ENCODE measurements at places on chromosomes 1 and 21. TPM values are rescaled to one million over a fixed set of nuclear protein-coding genes. Genes with fewer than 3 reads are reported as not detected.

DNA sequence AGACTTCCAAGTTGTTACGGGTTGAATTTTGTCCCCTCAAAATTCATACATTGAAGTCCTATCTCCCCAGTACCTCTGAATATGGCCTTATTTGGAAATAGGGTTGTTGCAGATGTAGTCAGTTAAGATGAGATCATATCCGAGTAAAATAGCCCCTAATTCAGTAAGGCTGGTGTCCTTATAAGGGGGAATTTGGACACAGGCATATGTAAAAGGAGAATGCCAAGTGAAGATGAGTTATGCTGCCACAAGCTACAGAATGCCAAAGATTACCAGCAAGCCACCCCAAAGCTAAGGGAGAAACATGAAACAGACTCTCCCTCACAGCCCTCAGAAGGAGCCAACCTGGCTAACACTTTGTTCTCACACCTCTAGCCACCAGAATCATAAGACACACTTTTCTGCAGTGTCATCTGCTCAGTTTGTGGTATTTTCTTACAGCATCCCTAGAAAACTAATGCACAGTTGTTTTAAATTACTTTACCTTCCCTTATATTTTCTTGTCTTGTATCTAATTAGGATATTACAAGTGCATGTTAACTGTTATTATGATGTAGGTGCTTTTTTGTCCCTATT is 43.3 kb upstream of the PRDX6 start:
- no peak for DNase-seq

ILDR2 gene
- not detected for total RNA-seq

GRCh38 chr1:185733818-185734735 is at the start of gene HMCN1:
HMCN1 (plus strand) TSS chr1:185734391; CDS start chr1:185734780, 389 bp downstream.
- peak; percentile 59 for DNase-seq

DNA sequence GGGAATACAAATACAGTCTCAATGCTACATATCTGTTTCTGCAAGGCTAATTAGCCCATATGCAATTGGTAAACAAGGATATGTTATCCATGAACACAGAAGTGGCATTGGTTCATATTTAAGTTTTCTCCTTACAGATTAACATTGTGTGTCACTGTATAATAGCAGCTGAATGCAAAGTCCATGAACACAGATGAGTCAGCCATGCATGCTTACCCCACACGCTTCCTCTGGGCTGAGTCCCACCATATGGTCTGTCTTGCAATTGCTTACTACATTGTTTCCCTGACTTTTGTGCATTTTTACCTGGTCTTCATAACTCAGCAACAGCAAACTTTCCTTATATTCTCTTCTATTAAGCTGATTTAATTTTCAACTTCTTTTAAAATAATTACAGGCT is 41.5 kb upstream of the TSNAX start:
- DNase-seq = no peak

GRCh38 chr1:72037745-72038343 is 244.5 kb downstream of the NEGR1 start:
- no peak for DNase-seq

GRCh38 chr1:62840555-62840954 is 56.6 kb downstream of the ATG4C start:
- DNase-seq = no peak

GRCh38 chr21:23811805-23812204 is 1795.5 kb downstream of the MRPL39 start:
- DNase-seq = no peak

OR2AK2 gene
- total RNA-seq = 0.44 TPM

TMEM54 gene
- 94.8 TPM for total RNA-seq

NIBAN1 gene
- 11.7 TPM for total RNA-seq

CSRP1 gene
- total RNA-seq = 186 TPM

BLACAT1 gene
- total RNA-seq = 0.66 TPM

KRTAP21-2 gene
- not detected for total RNA-seq

DNA sequence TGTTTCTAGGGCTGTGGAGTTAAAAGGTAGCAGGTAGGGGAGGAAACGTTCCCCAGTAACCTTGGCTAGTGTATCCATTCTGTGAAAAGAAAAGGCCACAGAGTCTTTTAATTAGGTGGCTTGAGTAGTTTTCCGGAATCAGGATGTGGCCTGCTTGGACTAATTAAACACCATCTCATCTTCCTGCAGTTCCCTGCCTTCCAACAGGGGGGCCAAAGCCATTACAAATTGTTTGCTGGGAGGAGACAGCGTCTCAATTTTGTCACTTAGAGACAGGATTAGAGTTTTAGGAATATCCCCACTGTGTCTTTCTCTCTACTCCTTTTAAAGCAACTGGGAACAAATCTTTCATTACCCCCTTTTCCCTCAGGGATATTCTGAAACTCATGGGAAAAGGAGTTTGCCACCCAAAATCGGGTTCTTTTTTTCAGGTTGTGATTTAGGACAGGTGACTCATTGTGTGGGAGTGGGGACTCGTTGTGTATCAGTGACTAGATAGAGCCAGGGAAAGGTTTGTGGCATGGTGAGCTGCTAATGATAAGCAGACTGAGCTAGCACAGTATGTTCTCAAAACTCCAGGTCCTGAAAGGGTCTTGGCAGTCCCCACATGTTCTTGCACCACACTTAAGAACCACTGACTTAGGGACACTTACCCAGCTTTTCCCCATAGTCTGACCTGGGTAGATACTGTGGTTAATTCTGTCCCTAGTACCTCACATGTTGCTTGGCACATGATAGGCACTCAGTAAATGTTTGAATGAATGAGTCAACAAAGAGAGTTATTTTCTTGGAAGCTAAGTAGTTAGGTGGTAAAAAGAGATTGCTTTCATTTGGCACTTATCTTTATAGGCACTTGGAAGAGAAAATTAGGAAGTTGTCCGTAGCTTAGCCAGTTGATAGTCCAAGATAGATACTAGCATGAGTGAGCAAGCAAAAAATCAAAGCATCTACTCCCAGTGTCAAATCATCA is 22.5 kb downstream of the INTS3 start:
- DNase-seq = no peak

DNA sequence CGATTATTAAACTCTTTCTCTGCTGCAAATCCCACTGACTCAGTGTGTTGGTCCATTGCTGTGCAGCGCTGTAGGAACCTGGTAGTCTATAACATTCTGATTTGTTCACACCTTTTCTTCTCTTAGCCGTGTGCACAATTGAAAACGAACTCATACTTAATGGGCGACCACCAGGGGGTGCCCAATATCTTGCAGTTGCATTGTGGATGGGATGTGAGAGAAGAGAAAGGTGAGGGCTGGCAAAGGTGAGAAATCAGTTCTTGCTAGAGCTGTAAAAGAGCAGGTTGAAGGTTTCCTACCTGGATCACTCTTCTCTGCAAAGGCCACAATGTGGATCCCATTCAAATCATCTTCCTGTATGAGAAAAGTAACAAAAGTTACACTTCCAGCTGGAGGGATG is 51.0 kb downstream of the CASQ2 start:
- no peak for DNase-seq

- no peak for DNase-seq
These were observed 118.5 kb downstream of the DMRTB1 start for GRCh38 chr1:53577761-53578100.

RAB25 gene
- not detected for total RNA-seq

DNA sequence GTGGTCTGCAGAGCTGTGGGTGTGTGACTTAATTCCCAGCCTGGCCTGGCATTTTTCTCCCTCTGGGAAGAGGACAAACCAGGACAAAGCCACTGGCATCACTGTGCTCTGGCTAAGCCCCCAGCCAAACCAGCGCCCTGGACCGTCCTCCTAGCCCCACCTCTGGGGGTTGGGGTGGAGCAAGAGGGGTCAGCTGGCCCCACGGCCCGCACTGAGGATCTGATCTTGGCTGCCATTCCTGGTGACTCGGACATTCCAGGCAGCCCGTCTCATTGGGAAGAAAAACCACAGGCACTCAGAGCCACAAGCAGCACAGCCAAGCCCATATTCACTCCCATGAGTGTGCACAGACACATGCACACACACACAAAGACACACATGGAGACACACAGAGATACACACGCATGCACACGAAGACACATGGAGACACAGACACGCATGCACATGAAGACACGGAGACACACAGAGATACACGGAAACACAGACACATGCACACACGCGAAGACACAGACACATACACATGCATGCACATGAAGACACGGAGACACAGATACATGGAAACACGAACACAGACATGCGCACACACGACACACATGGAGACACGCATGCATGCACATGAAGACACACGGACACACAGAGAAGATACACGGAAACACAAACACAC is 2.3 kb upstream of the MXRA8 start:
- peak; percentile 83 for DNase-seq

DNA sequence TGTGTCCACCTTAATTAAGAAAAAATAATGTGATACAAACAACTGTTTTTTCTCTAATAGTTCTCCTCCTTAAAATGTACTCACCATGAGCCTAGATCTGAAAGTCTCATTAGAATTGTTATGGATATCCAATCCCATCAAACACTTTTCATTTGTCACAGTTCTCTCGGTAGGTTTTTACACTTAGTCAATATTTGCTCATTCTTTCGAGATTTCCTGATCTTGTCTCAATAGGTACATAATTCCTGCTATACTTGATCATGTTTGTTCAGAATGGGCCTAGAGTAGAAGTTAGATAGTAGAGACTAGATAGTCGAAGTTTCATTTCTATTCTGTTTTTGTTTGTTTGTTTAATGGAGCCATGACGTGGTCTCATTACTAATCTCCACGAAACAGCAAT is 2005.7 kb downstream of the NCAM2 start:
- no peak for DNase-seq

RHD gene
- total RNA-seq = not detected

PLPPR4 gene
- 0.80 TPM for total RNA-seq

GRCh38 chr1:243475966-243476365 is 220.1 kb downstream of the SDCCAG8 start:
- no peak for DNase-seq

EFNA1 gene
- total RNA-seq = 120 TPM

- no peak for DNase-seq
These were observed 27.5 kb downstream of the KCND3 start for GRCh38 chr1:111961773-111962565.

ACKR1 gene
- total RNA-seq = 81.9 TPM

DNA sequence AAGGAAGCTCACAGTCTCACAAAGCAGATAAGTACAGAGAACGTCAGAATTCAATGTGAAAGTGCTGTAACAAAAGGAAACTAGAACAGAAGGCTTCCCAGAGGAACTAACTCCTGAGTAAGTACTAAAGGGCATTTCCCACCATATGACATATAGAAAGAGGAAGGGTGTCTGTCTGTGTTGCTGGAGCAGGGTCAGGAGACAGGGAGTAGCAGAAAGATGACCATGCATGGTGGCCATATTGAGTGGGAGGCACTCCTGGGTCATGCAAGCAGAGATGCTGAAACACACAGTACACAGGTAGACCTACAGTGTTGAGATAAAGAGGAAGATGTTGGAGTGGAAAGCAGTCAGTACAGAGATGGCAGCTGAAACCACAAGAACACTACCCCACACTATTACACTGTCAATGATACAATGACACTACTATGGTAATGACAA is 47.3 kb downstream of the SLC25A24 start:
- no peak for DNase-seq

DNA sequence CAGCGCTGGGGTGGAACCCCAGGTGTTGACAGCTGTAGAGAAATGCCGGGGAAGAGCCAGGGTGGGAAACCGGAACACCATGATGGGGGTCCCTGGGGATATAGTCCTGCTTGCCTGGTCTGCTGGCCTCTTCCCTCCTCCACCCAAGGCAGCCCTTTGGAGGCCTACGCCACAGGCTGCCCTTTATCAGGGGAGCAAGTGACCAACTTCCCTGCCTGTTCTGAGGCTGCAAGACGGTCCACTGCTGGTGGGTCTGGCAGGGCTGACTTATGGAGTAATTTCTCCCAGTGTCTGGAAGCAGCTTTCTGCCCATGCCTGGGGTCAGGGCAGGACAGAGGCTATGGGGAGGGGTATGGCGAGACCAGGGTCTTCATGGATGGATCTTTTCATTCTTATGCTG is 50.8 kb upstream of the EDN2 start:
- DNase-seq = peak; percentile 28

DNA sequence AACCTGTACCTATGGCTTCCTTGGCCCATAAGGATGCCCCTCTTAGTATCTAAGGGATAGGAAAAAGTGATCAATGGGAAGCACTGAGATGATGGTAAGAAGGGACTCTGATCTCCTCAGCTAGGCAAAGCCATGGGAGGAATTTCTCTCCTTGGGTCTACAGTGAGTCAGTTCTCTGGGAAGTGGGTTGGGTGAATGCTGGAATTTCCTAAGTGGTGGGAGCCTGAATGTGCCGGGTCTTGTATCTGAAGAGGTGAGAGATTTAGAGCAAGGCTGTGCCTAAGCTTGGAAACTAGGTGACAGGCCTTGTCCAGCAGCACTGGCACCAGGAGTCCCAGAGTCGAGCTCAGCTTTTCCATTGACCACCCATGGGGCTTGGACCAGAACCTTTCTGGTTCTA is 96.3 kb upstream of the SLC2A1 start:
- DNase-seq = no peak

TTC39A gene
- total RNA-seq = 111 TPM

AIM2 gene
- 0.32 TPM for total RNA-seq

DNA sequence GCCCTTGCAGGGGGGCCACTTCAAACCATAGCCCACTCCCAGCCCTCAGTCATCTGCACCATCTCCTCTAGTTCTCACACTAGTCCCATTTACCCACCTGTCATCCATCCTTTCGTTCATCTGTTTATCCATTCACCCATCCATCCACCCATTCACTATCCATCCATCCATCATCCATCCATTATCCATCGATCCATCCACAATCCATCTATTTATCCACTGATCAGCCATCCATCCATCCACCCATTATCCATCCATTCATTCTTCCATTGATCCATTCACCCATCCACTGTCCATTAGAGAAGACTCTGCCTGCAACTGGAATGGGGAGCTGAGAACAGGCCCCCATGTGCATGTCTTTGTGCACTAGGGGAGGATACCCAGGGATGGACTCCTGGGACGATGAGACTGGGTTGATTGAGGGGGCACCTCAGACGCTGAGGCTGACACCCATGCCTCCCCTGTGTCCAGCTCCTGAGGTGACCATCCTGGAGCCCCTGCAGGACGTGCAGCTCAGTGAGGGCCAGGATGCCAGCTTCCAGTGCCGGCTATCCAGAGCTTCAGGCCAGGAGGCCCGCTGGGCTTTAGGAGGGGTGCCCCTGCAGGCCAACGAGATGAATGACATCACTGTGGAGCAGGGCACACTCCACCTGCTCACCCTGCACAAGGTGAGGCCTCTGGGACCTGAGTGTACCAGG is 97.9 kb downstream of the TRIM11 start:
- no peak for DNase-seq

- DNase-seq = no peak
These were observed 16.1 kb downstream of the FASLG start for GRCh38 chr1:172674831-172675613.

DNA sequence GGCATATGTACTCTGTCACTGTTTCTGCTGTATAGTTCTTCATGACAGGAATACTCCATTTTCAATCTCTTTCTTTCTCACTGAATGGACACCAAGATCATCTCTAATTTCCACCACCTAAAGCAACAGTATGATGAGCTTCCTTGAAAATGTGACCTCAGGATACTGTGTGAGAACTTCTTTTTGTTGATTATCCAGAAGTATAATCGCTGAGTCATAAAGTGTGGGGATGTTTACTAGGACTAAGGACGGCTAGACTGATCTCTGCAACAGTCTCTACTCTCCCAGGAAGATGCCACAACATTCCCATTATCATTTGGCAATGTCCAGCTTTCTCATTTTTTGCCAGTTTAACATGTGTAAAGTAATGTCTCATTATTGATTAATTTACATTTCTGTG is 70.3 kb downstream of the TNFSF18 start:
- DNase-seq = no peak

NOS1AP gene
- total RNA-seq = 2.2 TPM

All from breast epithelium (tissue), 4 donors.